H9 (cell line): ENCODE measurements at places on chromosomes 3 and 15.
A peak's percentile ranks its signal among the peaks of the same experiment; 100 is the strongest.

DNA sequence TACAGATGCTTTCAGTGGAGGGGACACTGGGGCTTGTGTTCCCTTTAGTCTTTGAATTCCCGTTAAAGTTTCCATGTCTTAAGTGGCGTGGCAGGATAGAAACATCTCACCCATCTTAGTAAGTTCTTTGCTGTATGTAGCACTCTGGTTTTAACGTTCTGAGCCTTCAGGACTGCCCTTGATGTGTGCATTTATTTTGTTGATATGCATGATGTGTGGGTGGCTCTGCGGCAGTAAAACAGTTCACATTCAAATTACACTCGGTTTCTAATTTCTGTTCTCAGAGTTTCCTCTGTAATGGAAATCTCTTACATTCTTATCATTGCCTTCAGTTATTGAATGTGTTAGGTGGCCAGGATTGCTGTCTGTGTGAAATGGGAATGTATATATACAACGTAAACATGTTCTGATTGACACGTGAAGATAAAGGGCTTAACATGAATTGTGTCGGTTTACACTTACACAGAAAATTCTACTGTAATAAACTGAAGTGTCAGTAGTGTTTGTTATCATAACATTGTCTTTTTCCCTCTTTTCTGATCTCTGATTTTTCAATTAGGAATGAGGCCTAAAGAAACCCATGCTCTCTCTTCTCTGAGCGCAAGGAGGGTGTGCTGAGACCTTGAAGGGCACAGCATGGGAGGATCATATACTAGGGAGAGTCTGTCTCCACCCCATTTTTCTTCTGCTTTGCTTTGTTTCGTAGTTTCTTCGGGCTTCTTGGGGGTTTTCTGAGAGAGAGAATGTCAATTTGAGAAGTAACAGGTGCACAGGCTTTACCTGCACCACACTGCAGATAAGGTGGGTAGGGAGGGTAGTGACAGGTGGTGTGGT lies 51.5 kb downstream of the IGF1R start:
- no peak for DNase-seq

GRCh38 chr15:100202309-100202960 lies 139.3 kb downstream of the ADAMTS17 start:
- DNase-seq, result no peak

DNA sequence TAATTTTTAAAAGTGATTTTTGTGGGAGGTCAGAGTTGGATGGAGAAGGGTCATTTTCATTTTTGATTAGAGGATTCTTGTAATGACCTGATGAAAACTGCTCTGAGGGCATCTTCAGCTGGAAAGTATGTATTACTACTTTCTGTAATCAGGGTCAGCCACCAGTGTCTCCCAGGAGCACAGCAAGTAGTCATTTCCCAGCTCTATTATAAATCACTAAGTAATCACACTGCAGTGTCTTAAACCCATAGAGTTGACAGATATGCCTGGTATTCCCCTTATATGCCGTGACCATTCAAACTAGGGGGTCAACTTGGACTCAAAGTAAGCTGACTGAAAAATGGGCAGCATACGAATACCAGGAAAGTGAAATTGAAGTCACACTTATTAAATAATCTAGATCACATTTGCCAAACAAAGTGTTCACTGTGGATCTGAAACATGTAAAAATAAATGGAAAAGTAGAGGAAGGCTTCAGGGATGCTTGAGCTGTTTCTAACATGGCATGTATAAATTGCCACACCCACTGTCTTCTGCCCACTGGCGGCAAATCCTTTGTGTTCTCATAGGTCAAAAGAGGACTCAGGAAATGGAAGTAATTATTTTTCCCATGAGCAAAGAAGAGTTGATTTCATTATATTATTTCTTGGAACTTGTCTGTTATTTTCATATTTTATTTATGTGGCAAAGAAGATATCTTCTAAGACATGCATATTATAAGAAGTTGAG lies 105.7 kb downstream of the MBNL1 start:
- DNase-seq, result no peak

GRCh38 chr3:101633186-101633585 lies 43.7 kb downstream of the ZBTB11 start:
- no peak for DNase-seq

DNA sequence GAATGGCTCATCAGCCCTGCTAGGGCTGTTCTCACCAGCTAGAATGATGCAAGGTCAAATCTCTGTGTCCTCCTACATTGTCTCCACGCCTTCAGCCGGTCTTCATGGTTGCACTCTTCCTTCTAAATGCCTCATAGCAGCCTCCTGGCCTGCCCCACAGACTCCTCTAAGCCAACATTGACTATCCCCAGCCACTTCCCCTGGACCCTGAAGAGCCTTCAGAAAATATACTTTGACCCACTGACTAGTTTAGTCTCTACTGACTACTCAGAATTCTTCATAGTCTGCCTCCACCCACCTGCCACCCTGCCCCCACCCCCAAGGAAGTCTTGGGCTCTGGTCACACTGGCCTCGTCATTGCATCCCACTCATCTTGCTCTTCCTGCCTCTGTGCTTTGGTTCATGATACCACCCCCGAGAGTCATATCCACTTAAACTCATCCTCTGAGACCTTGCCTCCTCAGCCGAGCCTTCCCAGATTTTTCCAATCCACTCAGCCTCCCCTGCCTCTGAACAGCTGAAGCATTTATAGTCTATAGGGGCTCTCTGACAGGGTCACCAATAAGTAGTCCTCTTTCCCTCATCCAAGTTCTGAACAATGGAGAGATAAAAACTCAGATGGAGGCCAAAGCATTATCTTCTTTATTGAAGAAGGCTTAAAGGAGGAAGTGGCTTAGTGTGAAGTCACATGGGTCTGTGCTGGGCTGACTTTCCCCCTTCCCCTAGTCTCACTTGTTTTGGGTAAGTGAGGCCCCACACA lies 9.5 kb upstream of the DOCK3 start:
- DNase-seq, result no peak

- peak; percentile 15 for DNase-seq
Measured at GRCh38 chr3:126314305-126314789, 42.9 kb downstream of the KLF15 start.

- DNase-seq, result no peak
Measured at GRCh38 chr3:186959029-186959624, 28.8 kb downstream of the ST6GAL1 start.

GRCh38 chr3:127646501-127647046 lies 17.6 kb downstream of the PODXL2 start:
- DNase-seq, result no peak

- no peak for DNase-seq
Measured at GRCh38 chr3:38471260-38471857, 17.7 kb downstream of the ACVR2B start.

DNA sequence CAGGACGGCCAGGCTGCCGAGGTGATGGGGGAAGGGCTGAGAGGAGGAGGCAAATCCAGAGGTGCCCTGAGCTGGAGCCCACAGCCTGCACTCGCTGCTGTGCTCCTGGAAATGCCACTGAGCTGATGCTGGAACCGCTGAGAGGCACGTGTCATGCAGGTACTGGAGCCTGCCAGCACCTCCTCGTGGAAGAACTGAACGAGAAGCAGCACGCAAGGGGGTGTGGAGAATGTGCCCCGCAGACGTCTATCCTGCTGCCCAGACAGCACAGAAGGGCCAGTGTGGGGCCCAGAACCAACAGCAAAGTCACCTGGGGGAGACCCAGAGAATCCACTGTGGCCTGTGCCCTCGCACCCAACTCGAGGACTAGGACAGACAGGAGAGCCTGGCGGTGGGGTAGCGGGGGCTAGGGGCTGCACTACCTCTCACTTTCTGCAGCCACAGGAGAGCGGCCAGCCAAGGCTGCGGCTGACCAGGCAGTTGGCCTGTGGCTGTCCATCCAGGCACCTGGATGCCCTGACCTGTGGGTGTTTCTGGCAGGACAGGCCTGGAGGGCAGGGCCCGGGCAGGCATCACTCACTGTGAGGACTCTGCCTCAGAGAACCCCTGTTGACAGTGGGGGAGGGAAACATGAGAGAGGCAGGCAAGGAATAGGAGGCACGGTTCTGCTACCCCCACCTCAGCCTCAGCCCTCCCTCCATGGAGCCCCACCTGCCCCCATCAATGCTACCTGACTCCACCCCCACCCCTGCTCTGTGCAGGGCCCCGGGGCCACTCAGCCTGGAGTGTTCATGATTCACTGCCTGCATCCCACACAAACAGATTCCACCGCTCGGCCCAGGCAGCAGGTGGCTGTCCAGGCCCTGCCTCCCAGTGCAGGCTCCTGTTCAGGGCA lies 213.1 kb downstream of the TBC1D2B start:
- DNase-seq, result peak; percentile 53

DNA sequence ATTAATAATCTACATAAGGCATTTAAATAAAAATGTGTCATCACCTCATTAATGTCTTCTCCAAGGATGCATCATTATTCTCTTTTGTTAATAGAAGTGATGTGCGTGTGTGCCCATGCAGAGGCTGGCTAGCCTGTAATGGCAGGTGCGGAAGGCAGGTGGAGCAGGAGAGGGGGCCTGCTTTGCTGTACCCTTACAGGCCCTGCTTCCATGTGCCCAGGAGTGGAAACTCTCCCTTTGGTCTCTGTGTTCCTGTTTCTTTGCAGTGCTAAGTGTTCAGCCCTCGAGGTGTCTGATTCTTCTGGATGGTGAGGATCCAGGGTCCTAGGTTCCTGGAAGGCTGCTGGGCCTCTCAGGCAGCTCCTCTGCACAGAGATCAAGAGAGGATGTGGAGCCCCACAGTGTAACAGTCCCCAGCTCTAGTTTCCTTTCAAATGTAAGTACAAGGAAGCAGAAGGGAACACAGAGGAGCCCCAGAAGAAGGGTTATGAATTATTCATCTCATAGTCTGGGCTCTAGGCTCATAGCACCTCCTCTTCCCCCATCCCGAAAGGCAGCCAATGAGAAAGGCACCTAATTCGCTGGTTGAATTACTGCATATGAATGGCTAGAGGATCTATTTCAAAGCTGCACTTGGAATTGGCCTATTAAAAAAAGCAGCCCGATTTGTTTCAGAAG lies 39.2 kb upstream of the AGBL1 start:
- DNase-seq, result peak; percentile 66

DNA sequence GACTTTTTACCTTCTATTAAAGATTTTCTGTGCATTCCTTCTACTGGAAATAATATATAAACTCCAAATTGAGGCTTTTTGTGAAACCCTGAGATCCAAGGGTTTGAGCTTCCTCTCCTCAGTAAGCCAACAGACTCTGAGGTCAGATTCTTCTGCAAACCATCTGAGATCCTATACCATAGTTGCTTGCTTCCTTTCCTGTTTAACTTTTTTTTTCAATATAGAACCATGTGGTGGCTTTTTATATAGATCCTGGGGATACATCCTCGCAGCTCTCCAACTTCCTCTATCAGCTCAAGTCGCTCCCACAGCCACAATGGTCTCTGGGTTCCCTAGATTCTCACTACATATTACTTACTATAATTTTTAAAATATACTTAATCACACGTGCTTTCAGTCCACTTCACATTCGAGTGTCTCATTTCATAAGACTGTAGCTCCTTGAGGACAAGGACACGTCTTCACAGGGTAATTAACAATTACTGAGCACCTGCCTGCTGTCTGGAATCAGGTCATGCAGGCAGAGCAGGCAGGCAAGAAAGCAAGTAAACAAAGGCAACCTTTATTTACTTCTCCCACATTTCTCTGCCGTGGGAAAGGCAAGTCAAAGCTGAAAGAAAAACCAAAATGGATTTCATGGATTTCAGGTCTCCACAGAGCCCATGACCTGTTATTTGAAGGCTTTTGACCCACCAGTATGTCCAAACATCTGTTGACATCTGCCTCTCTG lies 941.5 kb downstream of the FHIT start:
- DNase-seq, result no peak

GRCh38 chr3:8979262-8979661 lies 16.0 kb upstream of the RAD18 start:
- DNase-seq, result no peak

- no peak for DNase-seq
Measured at GRCh38 chr3:32847528-32847927, 29.7 kb downstream of the TRIM71 start.

DNA sequence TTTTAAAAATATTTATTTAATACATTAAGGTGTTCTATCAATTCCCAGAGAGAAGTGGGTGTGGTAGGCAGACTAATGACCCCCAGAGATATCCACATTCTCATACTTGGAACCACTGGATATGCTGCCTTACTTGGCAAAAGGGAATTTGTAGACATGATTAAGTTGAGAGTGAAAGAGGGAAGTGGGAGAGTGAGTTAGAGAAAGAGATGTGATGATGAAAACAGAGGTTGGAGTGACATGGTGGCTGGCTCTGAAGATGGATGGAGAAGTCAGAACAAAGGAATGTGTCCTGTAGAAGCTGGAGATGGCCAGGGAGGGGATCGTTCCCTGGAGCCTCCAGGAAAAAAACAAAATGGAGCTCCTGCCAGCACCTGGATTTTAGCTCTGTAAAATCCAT lies 32.0 kb downstream of the TNFAIP8L3 start:
- no peak for DNase-seq

- no peak for DNase-seq
Measured at GRCh38 chr3:122377975-122378374, 5.1 kb downstream of the MIX23 start.
